ENCODE measurements at places on chromosomes 6 and 20.
A peak's percentile ranks its signal among the peaks of the same experiment; 100 is the strongest.

DNA sequence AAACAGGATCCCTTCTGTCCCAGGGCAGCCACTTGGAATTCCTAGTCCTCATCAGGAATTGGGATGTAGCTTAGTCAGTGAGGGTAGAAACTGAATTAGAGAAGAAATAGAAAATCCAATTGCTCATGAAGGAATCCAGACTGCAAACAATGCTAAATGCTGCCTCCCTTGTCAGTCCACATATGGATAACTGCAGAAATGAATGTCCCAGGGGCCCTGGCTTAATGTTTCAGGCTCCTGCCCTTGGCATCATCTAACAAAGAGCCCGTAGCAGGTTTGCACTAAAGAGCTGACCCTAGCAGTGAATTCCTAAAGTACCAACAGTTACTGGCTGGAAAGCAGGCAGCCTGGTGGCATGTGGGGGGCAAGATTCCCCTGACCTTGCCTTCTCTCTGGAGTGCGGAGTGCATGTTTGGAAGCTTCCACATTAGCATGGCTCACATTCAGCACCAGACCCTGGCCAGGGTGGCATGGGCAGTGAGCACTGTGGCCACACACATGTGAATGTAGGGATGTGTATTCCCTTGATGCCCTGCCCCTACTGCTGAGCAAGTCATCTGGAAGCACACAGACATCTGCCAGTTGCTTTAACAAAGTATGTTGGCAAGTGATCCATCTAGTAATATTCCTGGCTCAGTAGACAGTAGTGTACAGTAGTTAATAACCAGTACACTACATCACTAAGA, 394.5 kb downstream of the CDC5L start:
- DNase-seq, result no peak

- no peak for DNase-seq
Measured at GRCh38 chr6:109263873-109264700, 118.2 kb downstream of the CD164 start.

GRCh38 chr6:29561606-29562181, 2.2 kb upstream of the UBD start:
- no peak for DNase-seq

- DNase-seq, result no peak
Measured at GRCh38 chr6:162618448-162619002, 109.0 kb downstream of the PRKN start.

GRCh38 chr20:35908007-35908406, 46.3 kb downstream of the SCAND1 start:
- DNase-seq, result no peak

DNA sequence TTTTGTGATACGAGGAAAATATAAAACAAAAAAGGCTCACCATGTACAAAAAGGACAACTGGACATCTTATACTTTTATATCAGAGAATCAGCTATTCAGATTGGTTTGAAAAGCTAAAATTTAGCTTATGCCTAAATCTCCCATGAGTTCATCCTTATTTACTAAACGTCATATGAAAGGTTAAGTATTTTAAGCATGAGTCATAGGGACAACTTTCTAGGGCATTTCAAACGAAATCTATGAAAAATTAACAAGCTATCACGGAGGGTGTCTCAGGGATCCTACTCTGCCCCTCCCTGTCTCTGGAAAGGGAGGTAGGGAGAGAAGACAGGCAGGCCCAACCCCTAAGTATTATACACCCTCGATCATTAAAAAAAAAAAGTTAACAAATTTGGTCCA, 124.1 kb upstream of the LOC128125822 start:
- peak; percentile 11 for DNase-seq

GRCh38 chr20:25081730-25082497, at the start of gene VSX1:
Gene VSX1, minus strand, starts transcription at chr20:25082141. Its CDS starts 45 bp downstream, at chr20:25082096.
- no peak for DNase-seq

DNA sequence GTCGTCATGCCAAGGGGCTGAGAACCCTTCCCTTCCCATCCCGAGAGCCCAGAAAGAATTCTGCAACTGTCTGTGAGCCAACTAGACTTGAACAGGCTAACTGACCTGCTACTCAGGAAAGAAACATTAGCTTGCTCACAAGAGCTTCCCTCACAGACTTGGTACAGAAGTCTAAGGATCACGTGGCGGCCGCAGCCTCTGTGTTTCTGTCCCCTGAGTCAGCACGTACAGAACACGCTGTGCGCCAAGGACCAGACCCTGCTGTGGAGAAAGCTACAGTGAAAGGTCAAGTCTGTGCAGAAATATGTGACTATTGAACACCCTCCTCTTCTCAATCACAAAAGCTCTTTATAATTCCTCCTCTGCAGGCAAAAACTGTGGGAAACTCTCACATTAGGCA, 151.3 kb upstream of the QKI start:
- DNase-seq, result no peak

DNA sequence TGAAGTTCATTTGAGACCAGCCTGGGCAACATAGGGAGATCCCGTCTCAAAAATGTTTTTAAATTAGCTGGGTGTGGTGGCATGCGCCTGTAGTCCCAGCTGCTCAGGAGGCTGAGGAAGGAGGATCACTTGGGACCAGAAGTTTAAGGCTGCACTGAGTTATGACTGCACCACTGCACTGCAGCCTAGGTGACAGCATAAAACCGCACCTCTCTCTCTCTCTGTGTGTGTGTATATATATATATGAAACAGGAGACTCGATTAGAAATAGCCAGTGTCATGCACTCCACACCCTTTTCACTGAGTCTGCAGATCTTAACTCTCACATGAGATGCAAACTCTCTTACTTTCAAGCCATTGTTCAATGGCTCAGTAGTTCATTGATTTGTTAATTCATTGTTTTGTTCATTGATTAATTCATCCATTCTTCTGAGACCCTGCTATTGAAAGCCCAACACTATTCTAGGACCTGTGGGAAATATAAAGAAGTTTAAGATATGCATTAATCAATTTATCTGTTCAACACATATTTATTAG, 52.4 kb upstream of the MRPS10 start:
- DNase-seq, result no peak

- no peak for DNase-seq
Measured at GRCh38 chr6:56270812-56271441, 23.5 kb upstream of the COL21A1 start.

- no peak for DNase-seq
Measured at GRCh38 chr20:54065601-54066038, 4.8 kb downstream of the BCAS1 start.

GRCh38 chr6:129785756-129786135, 75.4 kb downstream of the TMEM244 start:
- DNase-seq, result no peak

DNA sequence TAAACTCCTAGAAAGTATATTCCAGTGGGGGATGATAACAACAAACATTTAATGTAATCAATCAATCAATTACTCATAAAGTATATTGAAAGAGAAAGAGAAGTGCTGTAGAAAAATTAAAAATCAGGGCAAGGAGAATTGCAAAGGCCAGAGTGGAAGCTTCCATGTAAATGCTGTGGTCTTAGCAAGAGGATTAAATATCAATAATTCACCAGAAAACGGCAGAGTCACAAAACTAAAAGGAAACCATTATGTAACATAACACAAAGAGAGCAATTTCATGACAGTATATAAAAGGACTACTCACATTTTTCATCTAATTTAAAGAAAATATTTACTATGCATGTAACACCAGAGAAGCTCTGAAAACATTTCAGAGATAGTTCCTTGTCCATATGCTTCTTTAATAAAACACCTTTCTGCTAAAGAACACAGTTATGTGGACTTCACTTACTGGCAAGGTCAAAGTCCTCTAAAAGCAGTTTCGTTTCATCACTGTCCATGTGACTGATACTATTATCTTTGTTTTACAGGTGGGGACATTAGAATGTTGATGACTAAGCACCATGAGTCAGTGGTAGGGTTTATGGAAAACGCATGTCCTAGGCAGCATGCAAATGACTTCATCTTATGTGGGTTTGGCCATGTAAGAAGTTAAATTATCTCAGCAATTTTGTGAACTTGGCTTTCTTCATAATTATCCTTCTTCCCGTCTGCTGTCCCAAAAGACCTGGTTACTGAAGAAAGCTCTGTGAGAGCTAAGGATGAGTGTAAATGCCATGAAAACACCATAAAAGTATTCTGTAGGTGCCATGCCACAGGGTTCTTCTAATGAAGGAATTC, 185.8 kb upstream of the TENT5A start:
- DNase-seq, result peak; percentile 96

DNA sequence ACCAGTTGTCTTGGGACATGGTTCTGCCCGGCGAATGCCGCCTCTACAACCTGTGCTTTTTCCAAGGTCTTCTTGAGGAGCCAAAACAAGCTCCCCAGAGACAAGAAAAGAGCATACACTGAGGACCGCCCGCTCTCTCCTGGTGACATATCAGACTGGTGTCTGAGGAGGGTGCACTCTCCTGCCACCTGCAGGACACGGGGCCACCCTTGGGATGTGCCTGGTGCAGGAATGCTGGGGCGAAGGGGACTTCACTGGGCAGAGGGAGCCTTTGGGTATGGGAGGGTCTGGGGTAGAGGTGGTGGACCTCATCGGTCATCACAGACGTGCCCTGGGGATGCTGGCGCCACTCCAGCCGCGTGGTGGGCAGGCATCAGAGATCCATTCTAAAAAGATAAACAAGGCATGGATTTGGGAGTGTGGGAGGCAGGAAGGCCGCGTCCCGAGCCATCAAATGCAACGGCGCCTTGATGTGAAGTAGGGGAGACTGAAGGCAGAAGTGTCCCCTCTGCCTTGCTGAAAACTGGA, 163.3 kb downstream of the CD83 start:
- no peak for DNase-seq

DNA sequence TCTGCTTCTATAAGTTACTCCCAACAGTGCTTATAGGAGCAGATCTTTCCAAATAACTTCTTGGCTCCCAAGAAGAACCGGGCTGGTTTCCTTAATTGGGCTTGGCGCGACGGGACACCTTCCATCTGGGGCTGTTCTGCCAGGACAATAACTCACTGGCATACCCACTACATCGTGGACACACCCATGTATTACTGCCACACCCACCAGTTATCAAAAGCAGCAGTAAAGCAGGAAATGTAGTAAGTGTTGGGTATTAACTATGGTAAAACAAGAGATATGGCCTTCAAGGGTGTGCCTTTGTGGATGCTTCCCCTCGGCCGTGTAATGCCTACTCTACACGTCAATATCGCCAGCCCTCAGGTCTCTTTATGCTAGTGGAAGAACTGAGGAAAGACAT, 24.7 kb downstream of the CNKSR3 start:
- no peak for DNase-seq

DNA sequence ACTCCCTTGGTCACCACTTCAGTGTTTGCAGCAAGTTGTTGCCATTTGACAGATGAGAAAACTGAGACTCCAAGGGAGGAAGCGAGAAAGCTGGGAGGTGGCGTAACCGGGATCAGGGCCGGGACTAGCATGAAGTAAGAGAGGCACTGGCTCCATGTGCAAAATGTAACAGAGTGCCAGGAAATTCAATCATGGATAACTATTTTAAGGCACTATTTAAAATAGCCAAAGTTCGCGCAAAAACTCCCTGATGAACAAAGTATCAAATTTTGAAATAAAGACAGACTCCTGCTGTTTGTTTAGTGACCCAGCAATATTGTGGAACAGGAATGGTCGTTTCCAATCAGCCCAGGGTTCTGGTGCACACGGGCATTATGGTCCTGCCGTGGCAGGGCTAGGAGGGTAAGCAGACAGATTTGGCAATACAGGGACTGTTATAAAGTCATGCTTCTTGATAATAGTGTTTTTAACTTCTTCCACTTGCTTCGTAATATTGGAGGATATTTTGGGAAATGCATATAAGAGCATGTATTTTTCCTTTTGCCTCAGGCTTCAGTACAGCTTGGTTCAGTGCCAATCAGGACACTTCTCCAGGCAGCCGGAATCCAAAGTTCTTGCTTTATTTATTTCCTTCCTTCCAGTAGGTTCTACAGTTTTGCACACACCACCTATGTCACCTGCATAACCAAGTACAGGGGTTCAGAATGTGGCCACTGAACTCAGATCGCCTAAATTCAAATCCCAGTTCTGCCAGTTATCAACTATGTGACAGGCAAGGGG, 141.6 kb downstream of the EYA2 start:
- DNase-seq, result no peak

- no peak for DNase-seq
Measured at GRCh38 chr6:45289751-45290514, 38.2 kb upstream of the RUNX2 start.

GRCh38 chr6:30793521-30794194, 49.3 kb upstream of the IER3 start:
- peak; percentile 90 for DNase-seq
